Left cardiac atrium (tissue), 4 donors: ENCODE measurements at places on chromosomes 12 and 14. TPM values are rescaled to one million over a fixed set of nuclear protein-coding genes. Genes with fewer than 3 reads are reported as not detected.

- no peak for DNase-seq
These were observed 608 bp upstream of the PIANP start for GRCh38 chr12:6701078-6701768.

DNA sequence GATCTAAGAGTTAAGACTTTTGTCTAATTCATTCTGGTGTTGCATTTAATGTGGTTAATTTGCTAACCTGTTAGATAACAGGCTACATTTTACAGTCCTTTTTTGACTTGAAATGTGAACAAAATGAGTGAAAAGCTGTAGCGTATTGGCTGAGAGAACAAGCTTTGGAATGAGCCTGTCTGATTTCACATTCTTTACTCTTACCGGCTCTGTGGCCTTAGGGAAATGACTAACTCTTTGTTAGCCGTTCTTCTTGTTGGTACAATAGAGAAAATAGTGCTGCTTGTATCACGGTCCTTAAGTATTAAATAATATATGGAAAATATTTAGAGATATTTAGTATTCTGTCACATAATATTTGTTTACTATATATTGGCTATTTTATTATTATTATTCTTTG lies 1.9 kb downstream of the MNAT1 start:
- no peak for DNase-seq

- no peak for DNase-seq
These were observed 49.6 kb downstream of the NT5DC3 start for GRCh38 chr12:103791350-103791920.

DNA sequence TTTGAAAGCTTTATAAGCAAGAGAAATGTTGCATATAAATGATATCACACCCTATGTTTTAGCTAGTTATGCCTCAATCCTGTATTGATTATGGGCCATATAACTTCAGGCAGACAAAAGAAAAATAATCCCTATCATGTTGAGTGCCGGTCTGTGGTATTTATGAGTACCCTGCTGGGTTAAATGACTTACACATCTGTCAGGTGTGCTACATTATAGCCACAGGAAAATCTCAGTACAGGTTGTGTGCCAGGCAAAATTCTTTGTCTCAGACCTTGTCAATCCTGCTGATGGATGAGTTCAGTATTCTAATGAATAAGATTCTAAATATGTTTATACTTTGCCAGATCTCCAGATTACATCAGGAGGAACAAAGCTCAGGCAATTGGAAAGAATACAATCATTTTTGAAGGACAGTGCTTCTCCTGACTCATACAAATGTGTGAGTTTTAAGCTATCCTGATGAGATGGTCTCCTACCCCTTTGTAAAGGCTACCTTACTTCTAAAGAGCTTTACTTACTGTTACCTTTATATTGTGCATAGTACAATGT lies 109.8 kb upstream of the FOXG1 start:
- DNase-seq, result no peak

GRCh38 chr12:105822131-105823105 lies 316.3 kb downstream of the NUAK1 start:
- DNase-seq, result no peak

- DNase-seq, result no peak
These were observed 2.0 kb upstream of the CACNA2D4 start for GRCh38 chr12:1920436-1920835.

DNA sequence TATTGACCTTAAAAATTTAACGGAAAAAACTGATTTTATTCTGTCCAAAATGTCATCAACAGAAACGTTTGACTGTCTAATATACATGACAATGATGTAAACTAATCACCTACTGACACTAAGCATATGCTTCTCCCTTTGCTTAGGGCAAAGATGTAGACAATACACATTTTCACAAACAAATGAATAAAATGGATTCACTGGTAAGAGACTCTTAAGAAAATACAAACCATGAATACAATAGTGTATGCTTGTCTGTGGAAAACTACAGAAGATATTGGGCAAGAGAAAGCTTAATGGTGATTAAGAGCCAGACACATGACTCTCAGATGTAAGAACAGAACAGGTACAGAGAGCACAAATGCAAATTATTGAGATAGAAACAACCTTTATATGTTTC lies 1248.7 kb downstream of the FSCB start:
- no peak for DNase-seq

DNA sequence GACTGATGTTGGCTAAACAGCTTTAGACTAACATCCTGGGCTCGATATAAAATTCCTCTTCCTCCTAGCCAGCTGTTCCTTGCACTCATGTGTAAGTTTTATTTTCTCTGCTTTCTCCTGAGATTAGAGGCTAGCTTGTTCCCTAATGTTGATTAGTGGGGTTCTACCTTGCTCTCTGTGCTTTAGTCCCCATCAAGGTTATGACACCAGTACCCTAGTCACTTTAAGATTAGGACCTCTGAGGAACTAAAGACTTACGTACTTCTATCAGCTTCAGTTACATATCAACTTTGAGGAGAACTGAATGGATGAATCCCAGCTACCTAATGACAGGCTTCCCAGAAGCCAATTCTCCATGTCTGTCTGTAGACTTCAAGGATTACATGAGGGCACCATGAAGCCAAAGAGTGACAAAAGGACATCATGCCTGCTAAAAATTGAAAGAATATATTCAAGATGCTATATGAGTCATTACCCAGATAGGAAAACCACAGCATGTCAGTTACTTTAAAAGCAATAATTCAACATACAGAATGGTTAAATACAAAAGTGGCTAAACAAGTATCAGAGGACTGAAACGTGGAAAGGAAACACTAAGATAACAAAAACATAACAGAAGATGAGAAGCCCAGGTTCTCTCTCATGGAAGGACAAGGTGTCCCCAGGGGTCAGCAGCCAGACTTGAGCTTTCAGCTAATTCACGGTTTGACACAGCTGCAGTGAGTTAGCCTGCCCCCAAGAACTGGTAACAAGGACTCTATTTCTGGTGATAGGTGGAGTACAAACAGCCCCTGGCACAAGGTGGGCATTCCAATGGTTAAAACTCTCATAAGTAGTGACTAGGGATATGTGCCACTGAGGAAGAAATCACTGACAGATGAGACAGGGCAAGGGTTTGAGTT lies 20.4 kb downstream of the ADAM20 start:
- no peak for DNase-seq

DNA sequence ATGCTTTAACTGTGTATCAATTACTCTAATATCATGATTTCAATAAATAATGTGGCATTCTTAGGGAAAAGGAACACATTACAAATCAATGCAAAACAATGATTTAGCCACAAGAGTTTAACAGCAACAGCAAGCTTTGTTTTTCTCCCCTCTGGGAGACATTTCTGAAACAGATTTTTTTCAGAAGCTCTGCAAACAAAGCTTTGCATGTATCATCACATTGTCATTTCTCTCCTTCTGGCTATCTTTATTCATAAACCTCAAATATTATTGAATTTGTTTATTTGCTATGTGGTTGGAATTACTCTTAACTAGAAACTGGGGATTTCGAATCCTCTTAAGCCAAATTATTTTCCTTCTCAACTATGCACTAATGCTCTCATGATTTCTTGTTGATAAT lies 278.4 kb upstream of the ATXN7L3B start:
- no peak for DNase-seq

DNA sequence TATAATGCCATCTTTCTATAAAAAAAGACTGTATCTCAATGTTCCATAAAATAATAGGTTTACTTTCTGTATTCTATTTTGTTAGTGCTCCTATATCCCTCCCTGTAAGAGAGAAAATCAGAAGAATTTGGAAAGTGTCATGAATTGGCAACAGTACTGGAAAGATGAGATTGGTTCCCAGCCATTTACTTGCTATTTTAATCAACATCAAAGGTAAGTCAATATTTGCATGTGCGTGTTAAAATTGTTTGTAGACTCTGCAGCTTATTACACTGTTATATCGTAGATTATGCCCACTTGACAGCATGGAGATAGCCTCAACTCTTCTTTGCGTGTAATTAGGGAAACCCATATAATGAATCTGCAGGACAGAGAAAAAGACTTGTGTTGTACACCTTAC lies 34.0 kb downstream of the KCNMB4 start:
- DNase-seq, result no peak

GRCh38 chr12:118120579-118121363 lies 15.2 kb upstream of the PEBP1 start:
- peak; percentile 77 for DNase-seq

- DNase-seq, result no peak
These were observed 23.7 kb upstream of the SERPINA6 start for GRCh38 chr14:94346841-94347240.

- no peak for DNase-seq
These were observed 126.1 kb downstream of the SMOC1 start for GRCh38 chr14:70005281-70005805.

- peak; percentile 94 for DNase-seq
These were observed 44.3 kb downstream of the KRT80 start for GRCh38 chr12:52147367-52147963.

DNA sequence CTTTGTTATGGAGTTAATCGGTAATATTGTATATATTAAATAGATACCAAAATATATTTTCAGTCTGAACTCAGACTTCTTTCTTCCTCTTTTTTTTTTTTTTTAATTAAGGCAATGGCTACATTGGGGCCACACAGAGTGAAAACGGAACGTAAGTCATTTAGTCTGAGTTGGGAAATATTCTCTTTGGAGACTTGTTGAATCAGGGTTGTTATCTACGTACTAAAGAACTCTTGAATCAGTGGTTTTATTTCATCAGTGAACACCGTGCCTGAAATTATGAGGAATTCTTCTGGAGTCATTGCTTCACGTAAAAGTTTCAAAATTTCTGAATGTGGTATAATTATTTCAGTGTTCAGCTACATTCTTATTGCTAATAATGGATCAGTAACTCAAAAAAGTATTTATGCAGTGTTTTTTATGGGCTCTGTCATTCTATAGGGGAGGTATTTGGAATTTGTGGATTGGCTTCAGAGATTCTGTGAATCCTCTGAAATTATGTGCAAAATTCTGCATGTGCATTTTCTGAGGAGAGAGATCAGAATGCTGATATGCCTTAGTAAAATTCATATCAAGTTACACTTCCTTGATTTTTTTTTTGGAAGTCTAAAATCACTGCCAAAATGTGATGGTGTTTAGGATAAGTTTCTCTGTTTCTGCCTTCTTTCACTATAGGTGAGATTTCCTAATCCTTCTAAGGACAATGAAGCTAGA lies 39.6 kb downstream of the BRMS1L start:
- DNase-seq, result no peak

- no peak for DNase-seq
These were observed 6.7 kb downstream of the C12orf54 start for GRCh38 chr12:48489012-48489411.

GRCh38 chr12:80470403-80470802 lies 26.4 kb downstream of the PTPRQ start:
- no peak for DNase-seq

KRT4 gene
- total RNA-seq, result not detected

BEST3 gene
- total RNA-seq, result not detected

YBX3 gene
- total RNA-seq, result 956 TPM

CCDC85C gene
- 24.7 TPM for total RNA-seq

POU6F1 gene
- total RNA-seq, result 8.3 TPM

GPHB5 gene
- not detected for total RNA-seq

GARIN6 gene
- total RNA-seq, result not detected
